ENCODE measurements at places on chromosomes 12 and 14. TPM values are rescaled to one million over a fixed set of nuclear protein-coding genes. Genes with fewer than 3 reads are reported as not detected.

The OTUB2 gene
- 0.08 TPM for polyA plus RNA-seq

- H3K27me3 ChIP-seq: no peaks in the 10 kb centered on the region
- no peak for DNase-seq
- no peak overlapping the region for H3K4me3 ChIP-seq
- H3K4me1 ChIP-seq: no peaks in the 10 kb centered on the region
- no peak overlapping the region for H3K27ac ChIP-seq
Observed at GRCh38 chr12:34377243-34378035, 355.1 kb downstream of the ALG10 start.

DNA sequence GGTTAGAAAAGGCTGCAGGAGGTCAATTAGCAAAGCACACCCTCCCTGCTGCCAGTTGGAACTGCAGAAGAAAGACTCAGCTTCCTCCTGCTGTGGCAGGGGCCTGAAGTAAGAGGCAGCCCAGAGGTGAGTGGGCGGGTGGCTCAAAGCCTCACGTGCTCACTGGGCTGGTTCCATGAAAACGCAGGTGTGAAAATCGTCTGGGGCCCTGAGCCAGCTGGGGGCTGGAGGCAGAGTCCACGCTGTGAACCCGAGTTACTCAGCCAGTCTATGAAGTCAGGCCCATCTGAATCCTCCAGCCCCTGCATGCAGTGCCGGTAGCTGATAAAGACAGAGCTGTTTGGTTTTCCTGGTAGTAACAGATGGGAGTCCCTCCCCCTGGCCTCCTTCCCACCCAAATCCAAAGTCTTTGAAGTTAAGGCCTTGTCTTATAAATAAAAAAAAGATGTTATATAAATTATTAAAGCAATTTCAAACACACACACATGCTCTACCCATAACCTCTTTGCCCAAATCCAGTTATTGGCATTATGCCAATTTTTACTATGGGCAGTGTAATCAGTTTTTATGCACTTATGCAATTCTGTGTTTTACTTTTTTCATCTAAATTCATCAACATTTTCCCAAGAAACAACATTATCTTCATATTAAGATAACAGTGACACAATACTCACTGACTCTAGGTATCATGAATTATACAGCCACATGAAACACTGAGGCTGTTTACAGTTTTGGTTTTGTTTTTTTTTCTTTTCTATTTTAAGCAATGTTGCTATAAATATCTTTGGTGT lies 57.9 kb upstream of the PNMA1 start:
- H3K27ac ChIP-seq: peak overlapping the region; percentile 97
- H3K27me3 ChIP-seq: no peaks in the 10 kb centered on the region
- H3K36me3 ChIP-seq: no peaks in the 10 kb centered on the region
- peaks cover 96% of the 10 kb centered on the region for H3K4me1 ChIP-seq

GRCh38 chr14:20428010-20428365 lies 8.0 kb downstream of the KLHL33 start:
- H3K27ac ChIP-seq: peak overlapping the region; percentile 96
- DNase-seq: no peak
- peak overlapping the region; percentile 81 for H3K4me3 ChIP-seq
- peaks cover 45% of the 10 kb centered on the region for H3K4me1 ChIP-seq

- no peak for DNase-seq
- peak overlapping the region; percentile 44 for H3K27ac ChIP-seq
- peaks cover 30% of the 10 kb centered on the region for H3K4me1 ChIP-seq
- H3K27me3 ChIP-seq: no peaks in the 10 kb centered on the region
Observed at GRCh38 chr14:93089521-93090269, 26.0 kb downstream of the ITPK1 start.

The CCDC175 gene
- polyA plus RNA-seq: not detected

DNA sequence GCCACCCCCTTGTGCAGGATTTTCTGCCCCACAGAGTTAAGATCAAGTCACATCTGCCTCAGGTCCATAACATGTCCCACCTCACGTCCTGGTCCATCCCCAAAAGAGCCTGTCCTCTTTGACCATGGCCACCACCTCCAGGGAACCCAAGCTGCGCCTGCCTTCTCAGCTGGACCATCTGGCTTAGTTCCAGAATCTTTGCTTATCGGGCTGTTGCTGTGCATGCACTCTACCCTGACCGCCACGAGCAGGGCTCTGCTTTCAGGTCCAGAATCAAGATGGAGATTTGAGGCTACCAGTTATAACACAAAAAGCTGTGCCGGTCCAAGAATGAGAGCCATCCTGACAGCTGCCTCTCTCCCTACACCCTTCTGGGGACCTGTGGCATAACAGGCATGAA lies 326.7 kb downstream of the DPF3 start:
- no peak overlapping the region for H3K27ac ChIP-seq
- no peaks in the 10 kb centered on the region for H3K27me3 ChIP-seq
- no peak for DNase-seq
- H3K4me1 ChIP-seq: peaks cover 36% of the 10 kb centered on the region
- no peak overlapping the region for H3K4me3 ChIP-seq

DNA sequence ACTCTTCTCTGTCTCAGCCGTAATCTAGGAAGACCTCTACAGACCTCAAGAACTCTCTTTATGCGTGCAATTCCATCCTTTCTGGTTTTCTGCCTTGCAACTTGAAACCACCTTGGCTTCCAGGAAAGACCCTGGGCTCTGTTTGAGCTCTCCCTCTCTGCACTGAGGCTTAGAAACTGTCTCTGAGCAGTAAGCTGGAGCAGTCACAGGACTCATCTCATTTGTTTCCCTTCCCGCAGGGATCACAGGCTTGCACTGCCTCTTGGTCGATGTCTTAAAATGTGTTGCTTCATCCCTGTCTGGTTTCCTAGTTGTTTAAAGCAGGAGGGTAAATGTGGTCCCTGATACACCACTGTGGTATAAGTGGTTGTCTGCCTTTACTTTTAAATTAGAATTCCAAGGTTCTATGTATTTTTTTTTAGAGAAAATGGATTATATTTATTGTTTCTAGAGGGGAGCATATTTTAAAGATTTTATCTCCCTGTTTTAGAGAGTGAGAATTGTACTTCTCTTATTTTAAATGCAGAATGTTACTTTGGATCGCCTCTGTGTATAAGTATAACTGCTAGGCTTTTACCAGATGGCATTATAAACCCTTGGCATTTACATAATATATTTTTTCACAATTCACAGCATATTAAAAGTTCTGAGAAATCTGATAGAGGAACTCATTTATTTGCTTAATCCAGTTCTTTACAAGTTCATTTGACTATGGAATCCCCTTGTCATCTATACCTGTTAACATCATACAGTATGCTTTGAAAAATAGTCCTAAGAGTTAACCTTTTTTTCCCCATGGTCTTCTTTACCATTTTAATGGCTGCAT lies 26.4 kb downstream of the EID3 start:
- no peak overlapping the region for H3K27ac ChIP-seq
- H3K4me3 ChIP-seq: no peak overlapping the region
- no peaks in the 10 kb centered on the region for H3K27me3 ChIP-seq
- no peaks in the 10 kb centered on the region for H3K4me1 ChIP-seq
- H3K36me3 ChIP-seq: peaks cover 11% of the 10 kb centered on the region
- no peak for DNase-seq

The TPH2 gene
- not detected for polyA plus RNA-seq

DNA sequence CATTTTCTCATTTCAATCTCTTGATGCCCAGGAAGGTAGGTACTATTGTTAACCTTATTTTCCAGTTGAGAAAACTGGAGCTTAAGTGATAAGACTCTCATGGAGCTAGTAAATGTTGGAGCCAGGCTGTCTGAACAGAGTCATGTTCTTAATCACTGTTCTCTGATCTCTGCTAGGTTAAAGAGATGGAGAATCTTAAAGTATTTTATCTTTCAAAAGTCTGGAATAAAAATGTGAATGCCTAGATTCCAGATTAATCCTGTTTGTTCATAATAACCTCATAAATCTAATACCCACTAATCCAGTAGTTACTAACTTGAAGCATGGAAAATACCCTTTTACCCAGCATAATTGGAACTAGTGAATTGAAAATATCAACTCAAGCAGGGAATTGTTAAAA lies 341.0 kb upstream of the RGS6 start:
- H3K27me3 ChIP-seq: no peaks in the 10 kb centered on the region
- no peak for DNase-seq

The RNASE1 gene
- polyA plus RNA-seq: 0.40 TPM

DNA sequence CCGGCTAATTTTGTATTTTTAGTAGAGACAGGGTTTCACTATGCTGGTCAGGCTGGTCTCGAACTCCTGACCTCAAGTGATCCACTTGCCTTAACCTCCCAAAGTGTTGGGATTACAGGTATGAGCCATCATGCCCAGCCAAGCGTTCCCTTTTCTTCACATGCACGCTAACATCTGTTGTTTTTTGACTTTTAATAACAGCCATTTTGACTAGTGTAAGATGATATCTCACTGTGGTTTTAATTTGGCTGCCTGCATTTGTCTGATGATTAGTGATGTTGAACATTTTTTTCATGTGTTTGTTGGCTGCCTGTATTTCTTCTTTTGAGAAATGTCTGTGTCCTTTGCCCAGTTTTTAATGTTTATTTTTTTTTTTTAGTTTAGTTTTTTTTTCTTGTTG lies 10.2 kb upstream of the YARS2 start:
- H3K27me3 ChIP-seq: peaks cover 26% of the 10 kb centered on the region
- H3K27ac ChIP-seq: no peak overlapping the region
- no peak for DNase-seq

The DLK1 gene
- polyA plus RNA-seq: not detected

The RERG gene
- polyA plus RNA-seq: not detected

The RDH5 gene
- polyA plus RNA-seq: 1.8 TPM

DNA sequence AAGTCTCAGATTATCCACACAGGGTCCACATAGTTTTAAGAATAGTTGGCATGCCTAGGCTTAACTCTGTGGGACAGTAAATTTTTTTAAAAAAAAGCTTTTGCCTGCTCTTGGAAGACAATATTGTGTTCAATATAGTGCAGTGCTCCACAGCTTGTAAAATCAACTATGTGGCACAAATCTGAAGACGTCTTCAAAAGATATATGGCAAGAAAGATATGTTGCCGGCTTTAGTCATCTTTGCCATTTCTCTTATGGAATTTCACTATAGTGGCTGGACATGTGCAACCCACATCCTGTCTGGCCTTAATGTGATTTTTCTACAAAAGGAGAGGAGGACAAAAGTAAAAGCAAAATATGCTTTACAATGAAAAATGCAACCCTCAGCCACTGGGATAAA lies 90.5 kb downstream of the MGST1 start:
- no peaks in the 10 kb centered on the region for H3K4me1 ChIP-seq
- H3K27ac ChIP-seq: no peak overlapping the region
- no peak overlapping the region for H3K4me3 ChIP-seq
- no peak for DNase-seq
- H3K36me3 ChIP-seq: no peaks in the 10 kb centered on the region

Measured in naive B cell (primary cell).